ENCODE measurements at places on chromosomes 1 and 21. TPM values are rescaled to one million over a fixed set of nuclear protein-coding genes. Genes with fewer than 3 reads are reported as not detected.

The TMCO4 gene
- total RNA-seq: 3.8 TPM

DNA sequence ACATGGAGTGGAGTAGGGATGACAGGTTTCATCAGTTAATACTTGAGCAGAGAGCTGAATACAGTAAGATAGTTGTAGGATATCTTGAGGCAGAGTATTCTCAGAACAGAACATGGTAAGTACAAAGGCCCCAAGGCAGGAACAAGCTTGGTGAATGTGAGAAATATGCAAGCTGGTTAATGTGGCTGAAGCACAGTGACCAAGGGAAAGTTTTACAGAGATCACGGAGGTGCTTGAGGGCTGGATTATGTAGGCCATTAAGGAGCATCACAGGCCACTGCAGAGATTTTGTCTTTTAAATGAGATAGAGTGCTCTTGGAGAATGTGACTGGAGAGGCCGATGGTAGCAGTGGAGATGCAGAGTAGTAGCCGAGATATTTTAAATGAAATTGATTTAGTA, 54.0 kb upstream of the BOLA1 start:
- DNase-seq: no peak

DNA sequence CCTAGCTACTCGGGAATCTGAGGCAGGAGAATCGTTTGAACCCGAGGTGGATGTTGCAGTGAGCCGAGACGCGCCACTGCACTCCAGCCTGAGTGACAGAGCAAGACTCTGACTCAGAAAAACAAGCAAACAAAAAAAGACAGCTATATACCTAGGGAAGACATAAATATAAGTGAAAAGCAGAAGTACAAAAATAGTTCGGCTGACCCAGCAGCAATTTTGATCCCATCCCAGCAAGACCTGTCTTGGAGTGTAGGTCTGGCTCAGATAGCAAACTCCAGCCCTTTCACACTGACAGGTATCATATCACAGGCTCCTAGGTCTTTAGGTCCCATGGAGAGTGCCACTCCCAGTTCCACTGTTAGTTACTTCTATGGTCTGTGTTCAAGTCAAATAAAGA, 14.6 kb downstream of the MTX1 start:
- DNase-seq: no peak

The PRAMEF1 gene
- total RNA-seq: not detected
